CD4-positive, alpha-beta T cell treated with Interleukin-6 at 100 ng/mL for 8 hours (primary cell): ENCODE measurements at places on chromosomes 16 and 17.

DNA sequence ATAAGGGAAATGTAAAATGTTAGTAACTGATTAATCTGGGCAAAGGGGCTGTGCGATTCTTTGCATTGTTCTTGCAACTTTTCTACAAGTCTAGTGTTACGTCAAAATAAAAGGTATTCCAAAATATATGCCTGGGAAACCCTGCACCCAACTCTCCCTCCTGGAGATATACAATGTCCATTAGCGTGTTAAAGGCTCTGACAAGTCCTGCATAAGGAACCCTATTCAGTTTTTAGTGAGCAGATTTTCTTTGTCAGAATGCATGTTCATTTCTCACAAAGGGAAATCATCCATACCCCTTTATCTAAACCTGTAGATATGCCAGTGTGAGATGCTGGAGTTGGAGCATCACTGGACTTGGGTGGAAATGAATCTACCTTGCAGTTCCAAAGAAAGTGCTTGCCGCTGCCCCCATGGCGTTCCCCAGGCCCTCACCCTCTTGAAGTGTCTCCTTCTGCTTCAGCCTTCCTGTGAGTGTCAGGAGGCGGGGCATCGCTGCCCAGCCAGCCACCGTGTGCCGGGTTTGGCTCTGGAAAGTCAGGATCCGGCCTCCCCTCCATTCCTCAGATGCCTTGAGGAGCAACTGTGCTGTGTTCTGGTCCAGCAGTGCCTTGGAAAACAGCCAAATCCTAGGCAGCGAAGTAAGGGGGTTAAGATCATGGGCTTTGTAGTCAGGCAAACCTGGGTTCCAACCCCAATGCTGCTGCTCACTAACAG, 85.5 kb downstream of the RMI2 start:
- DNase-seq = no peak

DNA sequence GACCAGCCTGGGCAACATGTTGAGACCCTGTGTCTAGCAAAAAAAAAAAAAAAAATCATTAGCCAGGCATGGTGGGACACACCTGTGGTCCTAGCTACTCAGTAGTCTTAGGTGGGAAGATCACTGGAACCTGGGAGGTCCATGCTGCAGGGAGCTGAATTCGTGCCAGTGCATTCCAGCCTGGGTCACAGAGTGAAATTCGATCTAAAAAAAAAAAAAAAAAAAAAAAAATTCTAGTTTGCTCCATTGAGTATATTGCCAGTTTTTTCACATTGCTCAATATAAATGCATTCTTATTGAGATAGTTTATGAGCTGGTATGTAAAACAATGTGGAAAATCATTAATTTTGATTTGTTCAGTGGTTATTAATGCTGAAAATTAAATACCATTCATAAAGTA, 52.0 kb downstream of the ABHD15 start:
- DNase-seq = no peak

DNA sequence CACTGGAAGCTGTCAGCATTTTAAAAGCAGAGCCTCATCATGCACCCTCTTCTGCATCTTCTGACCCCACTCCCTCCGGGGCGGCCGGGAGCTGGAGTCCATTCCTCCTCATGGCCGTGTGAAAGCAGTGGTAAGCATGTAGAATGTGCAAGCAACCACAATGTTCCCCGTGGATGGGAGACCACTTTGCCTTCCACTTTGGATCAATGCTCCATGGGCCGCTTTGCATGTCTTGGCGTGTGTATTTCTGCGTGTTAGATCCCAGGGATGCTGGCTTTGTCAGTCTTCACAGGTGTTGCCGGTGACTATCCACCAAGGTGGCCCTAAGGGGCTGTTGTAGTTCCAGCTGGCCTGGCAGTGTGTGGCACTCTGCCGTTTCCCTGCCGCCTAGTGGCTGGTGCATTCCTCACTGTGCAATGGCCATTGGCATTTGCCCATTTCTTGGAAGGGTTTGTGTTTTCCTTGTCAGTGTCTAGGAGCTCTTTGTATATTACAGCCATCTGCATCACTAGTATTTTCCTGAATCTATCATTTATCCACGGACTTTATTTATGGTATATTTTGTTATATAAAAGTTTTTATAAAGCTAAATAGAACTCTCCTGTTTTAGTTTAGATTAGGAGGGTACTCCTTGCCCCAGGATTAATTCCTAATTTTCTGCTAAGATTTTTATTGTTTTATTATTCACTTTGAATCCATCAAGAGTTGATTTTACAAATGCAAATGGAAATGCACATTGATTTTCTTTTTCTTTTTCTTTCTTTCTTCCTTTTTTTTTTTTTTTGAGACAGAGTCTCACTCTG, 5.8 kb upstream of the ALDH3A1 start:
- no peak for DNase-seq

DNA sequence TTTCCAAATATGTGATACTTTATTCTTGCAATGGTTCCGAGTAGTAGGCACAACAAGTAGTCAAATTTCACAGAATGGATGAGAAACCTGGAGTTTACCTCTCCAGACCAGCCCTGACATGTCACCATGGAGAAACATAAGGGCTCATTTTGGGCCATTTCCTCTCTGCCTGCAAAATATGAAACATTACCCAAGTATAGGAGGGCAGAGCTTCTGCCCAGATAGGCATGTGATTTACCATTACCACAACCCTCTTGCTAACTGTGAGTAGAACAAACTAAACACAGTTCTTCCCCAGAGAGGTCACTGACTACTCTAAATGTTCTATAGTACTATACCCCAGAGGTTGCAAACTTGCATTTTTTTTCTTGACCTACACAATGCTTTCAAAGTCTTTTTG, 15.7 kb upstream of the KPNB1 start:
- DNase-seq = no peak

DNA sequence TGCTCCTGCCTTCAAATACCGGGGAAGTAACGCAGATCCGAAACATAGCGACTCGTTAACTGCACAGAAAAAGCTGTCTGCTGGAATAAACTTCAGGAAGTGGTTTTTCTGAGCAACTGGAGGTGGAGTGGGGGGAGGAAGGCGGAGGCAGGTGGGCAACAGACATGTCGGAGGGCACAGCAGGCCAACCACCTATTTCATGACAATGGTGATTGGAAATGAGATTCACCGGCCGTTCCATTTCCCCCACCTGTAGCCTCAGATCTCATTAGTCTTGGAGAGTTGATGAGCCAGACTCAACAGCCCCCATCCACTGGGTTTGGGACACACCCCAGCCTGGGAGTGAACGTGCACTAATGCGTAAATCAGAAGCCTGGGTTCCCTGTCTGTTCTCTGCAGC, 7.7 kb upstream of the PECAM1 start:
- no peak for DNase-seq

DNA sequence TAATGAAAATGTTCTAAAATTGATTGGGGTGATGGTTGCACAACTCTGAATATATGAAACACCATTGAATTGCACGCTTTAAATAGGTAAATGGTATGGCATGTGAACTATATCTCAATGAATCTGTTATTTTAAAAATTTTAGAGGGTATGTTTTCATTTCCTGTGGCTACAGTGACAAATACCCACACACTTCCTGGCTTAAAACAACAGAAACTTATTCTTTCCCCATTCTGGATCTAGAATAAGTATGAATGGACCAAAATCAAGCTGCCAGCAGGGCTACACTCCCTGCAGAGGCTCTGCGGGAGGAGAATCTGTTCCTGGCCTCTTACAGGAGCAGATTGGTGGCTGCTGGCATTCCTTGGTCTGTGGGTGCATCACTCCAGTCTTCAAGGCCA, 11.3 kb upstream of the PECAM1 start:
- DNase-seq = no peak

DNA sequence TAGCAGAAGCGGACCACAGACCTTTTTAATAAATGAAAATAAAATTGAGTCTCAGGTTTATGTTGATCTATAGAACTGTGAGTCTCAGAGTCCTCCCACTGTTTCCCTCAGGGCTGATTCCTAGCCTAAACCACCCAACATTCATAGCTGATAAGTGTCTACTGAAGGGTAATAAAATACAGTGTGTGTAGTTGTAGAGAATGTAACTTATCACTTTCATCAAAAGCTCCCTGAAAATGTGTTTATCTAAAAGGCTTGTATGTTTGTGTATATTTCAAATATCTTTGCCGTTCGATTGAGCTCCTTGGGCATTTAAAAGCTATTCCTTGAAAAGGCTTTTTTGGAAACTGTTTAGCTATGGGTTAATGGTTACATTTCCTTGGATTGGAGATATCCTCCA, 740.3 kb upstream of the SOX9 start:
- DNase-seq = no peak
